Activated naive CD4-positive, alpha-beta T cell treated with anti-CD3 and anti-CD28 coated beads, Interleukin-2, amount 10 ng/mL, durations not matched to agents 5 hours and 36 hours (primary cell): ENCODE measurements at places on chromosomes 7 and 10. TPM values are rescaled to one million over a fixed set of nuclear protein-coding genes. Genes with fewer than 3 reads are reported as not detected.

MMD2 gene
- total RNA-seq, result not detected

ZNF804B gene
- total RNA-seq, result not detected

NUP205 gene
- 72.3 TPM for total RNA-seq

TMEM213 gene
- total RNA-seq, result 0.26 TPM

ANLN gene
- 51.8 TPM for total RNA-seq

SMURF1 gene
- 11.3 TPM for total RNA-seq

CAMK2B gene
- total RNA-seq, result not detected

GRM3 gene
- total RNA-seq, result not detected

CRYGN gene
- 0.13 TPM for total RNA-seq

SFRP5 gene
- total RNA-seq, result not detected

PHKG1 gene
- 1.9 TPM for total RNA-seq

ARID5B gene
- total RNA-seq, result 74.0 TPM

SAMD9 gene
- 38.4 TPM for total RNA-seq

PAPSS2 gene
- total RNA-seq, result not detected

ELOVL3 gene
- not detected for total RNA-seq

KCND2 gene
- not detected for total RNA-seq

CCDC146 gene
- total RNA-seq, result 5.4 TPM

SH2B2 gene
- total RNA-seq, result 0.86 TPM

PYROXD2 gene
- total RNA-seq, result 16.0 TPM
